ENCODE measurements at places on chromosomes 12 and 14. TPM values are rescaled to one million over a fixed set of nuclear protein-coding genes. Genes with fewer than 3 reads are reported as not detected.

GPR65 gene
- total RNA-seq: 8.2 TPM

P2RX2 gene
- total RNA-seq: not detected

ACSM4 gene
- total RNA-seq: not detected

SOAT2 gene
- total RNA-seq: 1.9 TPM

CDK17 gene
- total RNA-seq: 24.1 TPM

DNA sequence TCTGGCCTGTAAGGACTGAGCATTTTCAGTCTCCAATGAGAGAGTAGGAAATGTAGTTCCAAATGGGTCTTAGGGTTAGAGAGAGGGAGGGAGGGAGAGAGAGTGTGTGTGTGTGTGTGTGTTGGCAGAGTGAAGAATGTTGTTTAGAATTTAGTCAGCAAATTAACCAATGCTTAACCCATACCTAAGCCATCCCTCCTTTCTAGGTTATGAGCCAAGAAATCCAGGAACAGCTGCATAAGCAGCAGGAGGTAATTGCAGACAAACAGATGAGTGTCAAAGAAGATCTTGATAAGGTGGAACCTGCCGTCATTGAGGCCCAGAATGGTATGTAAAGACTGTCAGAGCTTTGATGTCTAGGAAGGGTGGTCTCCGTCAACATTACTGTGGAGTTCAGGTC is 56.9 kb downstream of the HSP90AA1 start:
- no peak for DNase-seq

- DNase-seq: no peak
Observed at GRCh38 chr14:106200541-106201315, 674.3 kb downstream of the TMEM121 start.

- DNase-seq: peak; percentile 45
Observed at GRCh38 chr12:15526033-15526432, 203.7 kb downstream of the PTPRO start.
